ENCODE measurements at places on chromosomes 16 and 17.

- DNase-seq: no peak
Measured at GRCh38 chr17:72392056-72393010, 271.5 kb downstream of the SOX9 start.

GRCh38 chr16:71514476-71514875, 11.8 kb upstream of the CHST4 start:
- DNase-seq: no peak

GRCh38 chr17:15351925-15352324, 10.5 kb upstream of the TEKT3 start:
- no peak for DNase-seq

DNA sequence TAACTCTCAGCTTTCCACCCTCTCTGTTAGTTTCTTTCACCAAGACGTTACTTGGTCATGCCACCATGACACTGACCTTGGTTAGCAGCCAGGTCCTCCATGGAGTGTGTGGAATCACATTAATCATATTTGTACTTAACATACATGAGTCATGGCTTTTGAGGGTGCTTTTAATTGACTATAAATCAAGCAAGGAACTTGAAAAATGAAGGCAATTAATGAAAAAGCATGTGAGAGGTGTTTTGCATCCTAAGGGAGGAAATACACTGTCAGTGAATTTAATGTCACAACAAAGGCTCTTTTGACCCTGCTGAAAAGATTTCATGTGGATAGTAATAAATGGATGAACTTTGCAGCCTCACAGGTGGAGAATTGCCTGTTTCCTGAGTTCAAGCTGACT, 240.7 kb downstream of the CDH13 start:
- DNase-seq: no peak

DNA sequence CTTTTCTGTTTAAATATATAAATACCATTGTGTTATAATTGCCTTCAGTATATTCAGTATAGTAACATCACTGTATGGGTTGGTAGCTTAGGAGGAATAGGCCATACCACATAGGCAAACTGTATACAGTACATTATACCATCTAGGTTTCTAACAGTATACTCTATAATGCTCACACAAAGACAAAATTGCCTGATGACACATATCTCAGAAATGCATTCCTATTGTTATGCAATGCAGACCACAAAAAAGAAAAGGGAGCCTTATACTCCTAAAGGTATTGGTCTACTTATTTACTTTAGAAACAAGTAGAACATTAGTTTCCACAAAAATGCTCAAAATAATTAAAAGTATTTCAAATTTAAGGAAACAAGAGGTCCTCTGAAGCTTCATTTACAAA, 47.9 kb downstream of the SETD6 start:
- DNase-seq: no peak
